ENCODE measurements at places on chromosomes 12 and 14. TPM values are rescaled to one million over a fixed set of nuclear protein-coding genes. Genes with fewer than 3 reads are reported as not detected.

DNA sequence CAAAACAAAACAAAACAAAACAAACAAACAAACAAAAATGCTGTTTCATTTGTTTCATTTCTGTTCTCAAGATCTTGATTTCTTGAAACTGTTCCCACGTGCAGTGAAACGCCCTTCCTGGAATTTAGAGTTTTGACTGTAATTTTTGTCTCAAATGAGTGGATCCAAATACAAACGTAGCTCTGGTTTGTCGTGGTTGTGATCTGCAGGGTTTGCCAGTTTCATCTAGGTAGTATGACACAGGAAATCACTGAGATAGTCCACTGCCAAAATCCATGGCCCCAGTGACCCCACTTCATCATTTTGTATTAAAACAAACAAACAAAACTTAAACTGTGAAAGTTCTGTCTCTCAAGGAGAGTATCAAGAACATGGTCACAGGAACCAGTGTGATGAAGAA is 838.6 kb downstream of the BCL11B start:
- H3K4me3 ChIP-seq = no peak overlapping the region
- DNase-seq = no peak
- no peaks in the 10 kb centered on the region for H3K27me3 ChIP-seq
- H3K27ac ChIP-seq = no peak overlapping the region
- no peaks in the 10 kb centered on the region for H3K4me1 ChIP-seq

TMPRSS12 gene
- not detected for total RNA-seq

SLC38A4 gene
- total RNA-seq = 2.5 TPM

TAS2R31 gene
- total RNA-seq = 13.2 TPM

DNA sequence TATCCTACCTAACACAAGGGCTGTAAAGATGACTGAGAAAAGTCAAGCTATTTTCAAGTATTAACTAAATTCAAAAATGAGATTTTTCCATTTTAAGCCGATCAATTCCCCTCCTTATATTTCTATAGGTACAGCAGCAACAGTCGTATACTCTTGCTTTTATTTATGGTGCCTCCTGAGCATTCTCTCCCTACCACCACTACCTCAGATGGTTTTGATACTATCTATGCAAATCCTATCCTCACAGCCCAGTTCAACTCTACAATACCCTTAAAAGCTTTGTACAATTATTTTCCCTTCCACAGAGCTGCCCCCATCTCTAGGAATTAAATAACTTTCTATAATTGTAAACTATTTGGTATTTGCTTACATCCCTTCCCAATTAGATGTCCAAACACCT is 52.1 kb downstream of the GALC start:
- no peaks in the 10 kb centered on the region for H3K36me3 ChIP-seq
- H3K4me1 ChIP-seq = no peaks in the 10 kb centered on the region
- no peak overlapping the region for H3K4me3 ChIP-seq
- H3K27me3 ChIP-seq = no peaks in the 10 kb centered on the region
- DNase-seq = no peak

PDZRN4 gene
- 0.09 TPM for total RNA-seq

DNA sequence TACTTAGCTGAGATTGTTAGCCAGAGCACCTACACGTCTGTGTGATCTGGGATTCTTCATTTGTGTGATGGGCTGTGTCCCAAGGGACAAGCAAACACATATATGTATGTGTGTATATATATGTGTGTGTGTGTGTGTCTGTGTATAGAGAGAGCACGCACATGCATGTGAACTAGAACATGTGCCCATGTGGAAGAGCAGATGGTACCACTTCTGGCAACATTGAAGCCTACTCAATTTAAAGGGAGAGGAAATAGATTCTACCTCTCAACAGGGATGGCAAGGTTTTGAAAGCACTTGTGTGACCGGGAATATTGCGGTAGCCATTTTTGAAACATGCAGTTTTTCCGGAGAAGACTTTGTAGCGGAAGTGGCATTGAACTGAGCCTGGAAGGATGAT is 1.4 kb downstream of the TOMM20L start:
- H3K27me3 ChIP-seq = peaks cover 30% of the 10 kb centered on the region
- no peak overlapping the region for H3K4me3 ChIP-seq
- no peak for DNase-seq
- no peaks in the 10 kb centered on the region for H3K36me3 ChIP-seq
- H3K4me1 ChIP-seq = no peaks in the 10 kb centered on the region

- no peak overlapping the region for H3K4me3 ChIP-seq
- DNase-seq = no peak
- peaks cover 4% of the 10 kb centered on the region for H3K4me1 ChIP-seq
- H3K27me3 ChIP-seq = no peaks in the 10 kb centered on the region
Observed at GRCh38 chr12:89040146-89040964, 311.9 kb downstream of the DUSP6 start.

GRCh38 chr12:80277732-80278131 is 166.3 kb upstream of the PTPRQ start:
- no peak overlapping the region for H3K27ac ChIP-seq
- H3K36me3 ChIP-seq = no peaks in the 10 kb centered on the region
- H3K27me3 ChIP-seq = no peaks in the 10 kb centered on the region
- no peaks in the 10 kb centered on the region for H3K4me1 ChIP-seq

- DNase-seq = peak; percentile 54
- peaks cover 6% of the 10 kb centered on the region for H3K4me1 ChIP-seq
- H3K27me3 ChIP-seq = no peaks in the 10 kb centered on the region
- H3K4me3 ChIP-seq = no peak overlapping the region
Observed at GRCh38 chr14:100850841-100851585, 25.1 kb downstream of the MEG3 start.

DNA sequence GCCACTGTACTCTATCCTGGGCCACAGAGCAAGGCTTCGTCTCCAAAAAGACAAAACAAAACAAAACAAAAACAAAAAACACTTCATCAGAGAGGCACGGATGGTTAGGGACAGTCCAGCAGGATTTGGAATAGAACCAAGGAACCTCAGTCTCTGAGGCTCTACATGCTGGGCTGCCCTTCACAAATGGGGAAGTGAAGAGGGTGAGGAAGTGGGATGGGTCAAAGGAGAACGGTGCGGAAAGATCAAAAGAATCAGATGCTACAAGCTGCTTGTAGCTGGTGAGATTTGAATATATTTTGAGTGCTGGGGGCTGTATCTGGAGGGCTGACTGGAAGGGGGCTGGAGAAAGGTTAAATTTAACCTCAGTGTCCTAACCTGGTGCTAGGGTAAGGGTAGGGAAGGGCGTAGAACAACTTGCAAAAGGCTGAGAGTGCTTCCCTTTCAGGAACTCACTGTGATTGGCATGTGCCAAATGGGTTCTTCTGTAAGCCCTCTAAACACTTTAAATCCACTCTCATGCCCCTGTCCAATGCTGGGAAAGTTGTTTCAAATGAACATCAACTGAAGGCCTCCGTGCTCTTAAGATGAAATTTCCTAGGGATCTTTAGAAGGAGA is 4.6 kb downstream of the FOXJ2 start:
- no peak for DNase-seq
- H3K4me3 ChIP-seq = no peak overlapping the region
- H3K27ac ChIP-seq = no peak overlapping the region
- H3K27me3 ChIP-seq = no peaks in the 10 kb centered on the region
- H3K4me1 ChIP-seq = peaks cover 35% of the 10 kb centered on the region

- peak overlapping the region; percentile 80 for H3K27ac ChIP-seq
- peaks cover 12% of the 10 kb centered on the region for H3K36me3 ChIP-seq
- no peak overlapping the region for H3K4me3 ChIP-seq
- H3K4me1 ChIP-seq = peaks cover 28% of the 10 kb centered on the region
- H3K27me3 ChIP-seq = no peaks in the 10 kb centered on the region
- DNase-seq = peak; percentile 26
Observed at GRCh38 chr14:68786491-68787091, 6.3 kb downstream of the ZFP36L1 start.

OR6C68 gene
- not detected for total RNA-seq

GRCh38 chr12:27821259-27821973 is 41.4 kb upstream of the MANSC4 start:
- peak; percentile 83 for DNase-seq
- no peaks in the 10 kb centered on the region for H3K27me3 ChIP-seq
- H3K4me1 ChIP-seq = no peaks in the 10 kb centered on the region
- no peaks in the 10 kb centered on the region for H3K36me3 ChIP-seq
- no peak overlapping the region for H3K27ac ChIP-seq

GRCh38 chr12:39441189-39441962 is 1.5 kb downstream of the KIF21A start:
- no peak overlapping the region for H3K27ac ChIP-seq
- peak overlapping the region; percentile 94 for H3K4me3 ChIP-seq
- DNase-seq = no peak
- H3K27me3 ChIP-seq = no peaks in the 10 kb centered on the region
- peaks cover 34% of the 10 kb centered on the region for H3K4me1 ChIP-seq

DNA sequence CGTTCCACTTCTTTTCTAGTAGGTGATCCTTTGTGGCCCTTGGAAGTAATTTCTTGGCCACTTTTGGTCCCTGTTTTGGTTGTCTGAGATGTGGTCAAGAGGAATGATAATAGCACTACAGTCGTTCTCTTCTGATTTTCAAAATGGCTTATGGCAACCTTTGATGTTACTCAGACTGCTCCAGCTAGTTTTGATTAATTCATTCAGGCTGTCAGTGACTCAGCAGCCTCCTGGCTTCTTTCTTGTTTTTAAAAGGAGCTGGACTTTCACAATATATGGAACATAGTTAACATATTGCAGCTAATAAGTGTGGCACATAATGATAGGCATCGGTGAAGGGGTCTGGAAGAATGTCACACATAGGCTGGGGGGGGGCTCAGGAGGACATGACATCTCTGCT is 47.3 kb downstream of the WDR20 start:
- no peak overlapping the region for H3K4me3 ChIP-seq
- no peaks in the 10 kb centered on the region for H3K27me3 ChIP-seq
- H3K36me3 ChIP-seq = no peaks in the 10 kb centered on the region
- DNase-seq = no peak
- H3K27ac ChIP-seq = no peak overlapping the region
- peaks cover 27% of the 10 kb centered on the region for H3K4me1 ChIP-seq

- no peak for DNase-seq
- H3K27me3 ChIP-seq = no peaks in the 10 kb centered on the region
- peak overlapping the region; percentile 24 for H3K27ac ChIP-seq
- peaks cover 7% of the 10 kb centered on the region for H3K4me1 ChIP-seq
- no peak overlapping the region for H3K4me3 ChIP-seq
Observed at GRCh38 chr12:50597200-50598195, 92.7 kb downstream of the DIP2B start.

DNA sequence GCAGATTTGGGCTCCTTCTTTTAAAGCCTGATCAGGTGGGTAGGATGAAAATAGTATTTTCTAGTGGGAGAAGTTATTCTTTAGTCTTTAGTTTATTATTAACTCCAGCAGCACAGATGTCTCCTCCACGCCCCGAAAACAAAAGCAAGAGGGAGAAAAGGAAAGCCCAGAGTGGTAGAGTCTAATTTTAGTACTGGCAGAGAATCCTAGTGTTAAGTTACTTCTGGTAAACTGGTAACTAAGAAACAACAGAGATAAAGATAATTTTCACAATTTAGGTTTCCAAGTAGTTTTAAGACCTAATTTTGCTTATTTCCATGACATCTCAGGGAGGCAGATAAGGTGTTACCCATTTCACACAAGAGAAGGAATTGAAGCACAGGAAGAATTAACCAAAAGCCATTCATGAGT is 16.3 kb downstream of the ATP5MC2 start:
- H3K36me3 ChIP-seq = peaks cover 4% of the 10 kb centered on the region
- DNase-seq = no peak
- H3K4me3 ChIP-seq = peak overlapping the region; percentile 2
- peaks cover 29% of the 10 kb centered on the region for H3K4me1 ChIP-seq
- H3K27ac ChIP-seq = peak overlapping the region; percentile 95

DNA sequence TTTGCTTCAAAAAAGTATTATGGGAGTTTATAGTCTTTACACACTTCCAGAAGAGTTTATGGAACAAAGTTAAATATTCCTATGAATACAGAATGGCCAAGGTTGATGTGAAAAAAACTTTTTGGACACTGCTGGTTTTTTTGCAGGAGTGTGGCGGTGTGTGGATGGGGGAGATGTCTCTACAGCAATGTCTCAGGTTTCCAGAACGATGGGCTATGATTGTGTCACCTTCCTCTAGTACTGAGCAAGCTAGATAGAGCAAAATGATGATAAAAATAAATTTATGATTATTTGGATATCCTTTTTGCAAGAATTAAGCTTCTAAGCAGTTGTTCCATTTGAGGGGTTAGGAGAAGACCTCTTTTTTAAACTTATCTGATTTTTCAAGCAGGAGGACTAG is 37.9 kb downstream of the FBXO34 start:
- peaks cover 17% of the 10 kb centered on the region for H3K4me1 ChIP-seq
- peaks cover 5% of the 10 kb centered on the region for H3K36me3 ChIP-seq
- H3K4me3 ChIP-seq = no peak overlapping the region
- no peaks in the 10 kb centered on the region for H3K27me3 ChIP-seq
- no peak for DNase-seq

- no peak overlapping the region for H3K4me3 ChIP-seq
- H3K27ac ChIP-seq = no peak overlapping the region
- peak; percentile 55 for DNase-seq
- no peaks in the 10 kb centered on the region for H3K27me3 ChIP-seq
- H3K4me1 ChIP-seq = peaks cover 24% of the 10 kb centered on the region
- no peaks in the 10 kb centered on the region for H3K36me3 ChIP-seq
Observed at GRCh38 chr12:110245369-110245772, 35.7 kb upstream of the ATP2A2 start.

GALNT6 gene
- not detected for total RNA-seq

- H3K36me3 ChIP-seq = no peaks in the 10 kb centered on the region
- H3K27me3 ChIP-seq = no peaks in the 10 kb centered on the region
- no peak overlapping the region for H3K4me3 ChIP-seq
- DNase-seq = no peak
Observed at GRCh38 chr14:90344331-90345238, 12.8 kb upstream of the NRDE2 start.

FOXJ2 gene
- total RNA-seq = 6.8 TPM

CDK2 gene
- total RNA-seq = 46.5 TPM

DNA sequence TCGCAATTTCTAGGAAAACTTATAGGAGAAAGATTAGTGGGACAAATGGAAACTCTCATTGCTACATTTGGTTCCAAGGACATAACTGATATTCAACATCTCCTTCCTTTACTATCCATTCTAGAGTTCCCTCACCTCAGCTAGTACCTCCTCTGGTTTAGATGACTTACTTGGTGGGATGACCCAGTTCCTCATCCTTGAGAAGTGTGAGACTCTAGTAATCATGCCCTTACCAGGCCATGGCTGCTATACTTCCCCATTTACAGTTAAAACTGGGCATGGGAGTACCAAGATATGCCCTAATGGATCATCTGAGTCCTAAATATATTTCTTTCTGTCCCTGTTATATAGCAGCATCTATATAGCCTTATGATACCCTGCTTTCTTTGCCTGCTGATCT is 58.1 kb downstream of the IFT81 start:
- no peaks in the 10 kb centered on the region for H3K4me1 ChIP-seq
- peaks cover 17% of the 10 kb centered on the region for H3K36me3 ChIP-seq
- no peaks in the 10 kb centered on the region for H3K27me3 ChIP-seq
- DNase-seq = no peak
- no peak overlapping the region for H3K27ac ChIP-seq

GRCh38 chr12:80877721-80878265 is 59.9 kb downstream of the LIN7A start:
- no peaks in the 10 kb centered on the region for H3K36me3 ChIP-seq
- DNase-seq = no peak
- no peak overlapping the region for H3K27ac ChIP-seq
- no peak overlapping the region for H3K4me3 ChIP-seq
- no peaks in the 10 kb centered on the region for H3K4me1 ChIP-seq
- no peaks in the 10 kb centered on the region for H3K27me3 ChIP-seq

Data from neural progenitor cell (in vitro differentiated cells).